ENCODE measurements at places on chromosomes 16 and 17.

GRCh38 chr17:17774009-17774881, 62.5 kb downstream of the SREBF1 start:
- DNase-seq: no peak

DNA sequence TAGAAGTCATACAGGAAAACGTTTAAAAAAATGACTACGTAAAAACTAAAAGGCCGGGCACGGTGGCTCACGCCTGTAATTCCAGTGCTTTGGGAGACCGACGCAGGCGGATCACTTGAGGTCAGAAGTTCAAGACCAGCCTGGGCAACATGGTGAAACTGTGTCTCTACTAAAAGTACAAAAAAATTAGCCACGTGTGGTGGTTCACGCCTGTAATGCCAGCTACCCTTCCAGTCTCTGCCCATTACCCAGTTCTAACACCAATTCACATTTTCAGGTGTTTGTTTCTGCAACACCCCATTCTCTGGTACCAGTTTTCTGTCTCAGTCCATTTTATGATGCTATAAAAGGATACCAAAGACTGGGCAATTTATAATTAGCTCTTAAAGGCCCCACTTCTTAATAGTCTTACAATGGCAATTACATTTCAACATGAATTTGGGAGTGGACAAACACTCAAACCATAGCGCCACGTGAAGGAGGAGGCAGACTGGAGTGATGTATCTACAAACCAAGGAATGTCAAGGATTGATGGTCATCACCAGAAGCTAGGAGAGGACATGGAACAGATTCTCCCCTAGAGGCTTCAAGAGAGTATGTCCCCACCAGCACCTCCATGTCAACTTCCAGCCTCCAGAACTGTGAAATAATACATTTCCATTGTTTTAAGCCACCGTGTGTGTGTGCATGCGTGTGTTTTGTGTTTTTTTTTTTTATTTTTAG, 791 bp upstream of the C17orf75 start:
- no peak for DNase-seq

DNA sequence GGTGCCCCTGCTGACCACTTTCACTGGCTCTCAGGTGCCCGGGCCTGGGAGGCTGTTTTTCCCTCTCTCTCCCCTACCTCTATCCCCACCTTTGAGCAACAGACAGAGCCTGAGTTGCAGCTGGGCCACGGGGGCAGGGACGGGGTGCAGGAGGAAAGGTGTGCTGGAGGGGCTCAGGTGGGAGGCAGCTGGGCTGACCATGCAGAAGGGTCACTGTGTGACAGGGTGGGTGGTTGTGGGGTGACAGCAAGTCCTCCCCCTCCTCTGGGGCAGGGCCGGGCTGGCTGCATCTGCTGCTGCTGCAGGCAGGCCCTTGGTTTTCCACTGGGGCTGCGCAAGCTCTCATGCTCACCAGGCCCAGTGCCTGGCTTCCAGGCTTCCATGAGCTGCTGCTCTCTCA, 6.6 kb downstream of the ZNF319 start:
- DNase-seq: no peak

DNA sequence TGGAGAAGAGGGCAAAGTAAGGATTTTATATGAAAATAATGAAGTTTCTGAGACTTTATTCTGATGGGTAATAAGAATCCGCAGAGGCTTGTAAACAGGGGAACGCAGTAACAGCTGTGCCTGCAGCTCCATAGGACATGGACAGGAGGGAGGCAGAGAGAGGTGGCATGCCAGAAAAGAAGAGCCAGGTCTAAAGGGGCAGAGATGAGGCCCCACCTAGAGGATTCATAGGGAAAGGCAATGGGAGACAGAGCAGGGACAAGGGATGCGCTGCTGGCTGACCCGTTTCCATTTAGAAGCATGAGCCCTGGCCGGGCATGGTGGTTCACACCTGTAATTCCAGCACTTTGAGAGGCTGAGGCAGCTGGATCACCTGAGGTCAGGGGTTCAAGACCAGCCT, 340.3 kb upstream of the CDH5 start:
- no peak for DNase-seq

GRCh38 chr16:61540216-61540615, 496.0 kb downstream of the CDH8 start:
- no peak for DNase-seq

DNA sequence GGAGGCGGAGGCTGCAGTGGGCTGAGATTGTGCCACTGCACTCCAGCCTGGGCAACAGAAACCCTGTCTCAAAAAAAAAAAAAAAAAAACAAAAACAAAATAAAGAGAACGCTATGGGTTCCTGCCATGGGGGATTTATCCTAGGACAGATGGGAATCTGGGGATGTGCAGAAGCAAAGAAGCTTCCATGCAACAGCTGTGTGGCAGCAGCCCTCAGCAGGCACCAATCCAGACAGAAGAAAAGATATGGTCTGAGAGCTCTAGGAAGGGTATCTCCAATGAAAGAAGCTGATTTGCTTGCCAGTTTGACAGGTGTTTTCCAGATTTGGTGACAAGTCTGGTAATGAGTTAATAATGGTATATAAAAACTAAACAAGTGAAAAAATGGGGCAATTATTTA, 11.6 kb downstream of the MYO19 start:
- DNase-seq: no peak

- no peak for DNase-seq
These were observed 18.6 kb downstream of the GRIN2C start for GRCh38 chr17:74840989-74841666.

DNA sequence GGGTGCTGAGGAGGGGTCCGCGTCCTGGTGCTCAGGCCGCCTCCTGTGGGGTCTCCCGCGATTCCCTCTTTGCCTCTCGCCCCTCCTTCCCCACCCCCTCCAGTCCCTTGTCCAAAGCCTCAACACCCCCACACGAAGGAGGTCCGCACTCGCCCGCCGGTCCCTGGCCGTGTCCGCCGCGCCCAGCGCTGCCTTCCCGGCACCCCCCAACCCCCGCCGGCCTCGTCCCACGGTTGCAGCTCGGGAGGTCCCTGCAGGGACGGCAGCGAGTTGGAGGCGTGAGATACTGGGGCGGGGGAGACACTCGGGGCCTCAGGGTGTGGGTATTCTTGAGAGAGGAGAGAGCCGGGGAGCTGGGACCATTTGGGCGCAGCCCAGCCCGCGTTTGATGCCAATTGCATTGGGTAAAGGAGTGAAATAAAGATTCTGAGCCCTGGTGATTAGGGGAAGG, 468 bp downstream of the FLYWCH2 start:
- no peak for DNase-seq
